ENCODE measurements at places on chromosomes 2 and 18.

DNA sequence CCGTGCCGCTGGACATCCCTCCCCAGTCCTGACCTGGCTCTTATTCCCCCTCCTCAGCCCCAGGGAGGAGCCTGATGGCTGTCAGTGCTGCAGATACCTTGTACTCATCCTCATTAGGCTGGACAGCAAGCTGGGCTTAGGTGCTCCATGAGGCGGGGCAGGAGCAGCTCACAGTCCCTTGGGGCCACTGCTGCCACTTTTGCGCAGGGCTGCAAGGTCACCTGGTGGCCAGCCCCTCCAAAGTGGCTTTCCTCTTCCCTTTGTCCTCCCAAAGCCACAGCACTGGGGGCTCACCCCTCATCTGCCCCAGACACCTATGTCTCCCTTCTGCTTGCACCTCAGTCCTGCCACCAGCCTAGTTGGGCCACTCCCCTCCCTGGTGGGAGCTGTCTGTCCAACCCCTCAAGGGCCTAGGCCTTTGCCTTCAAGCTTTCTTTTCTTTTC is 60.8 kb downstream of the FAM168B start:
- no peak for DNase-seq

- no peak for DNase-seq
These were observed 53.8 kb downstream of the NEDD4L start for GRCh38 chr18:58097907-58098166.

- DNase-seq: no peak
These were observed 41.6 kb downstream of the LRRC30 start for GRCh38 chr18:7272311-7273049.

GRCh38 chr18:48539406-48540250 is 797 bp downstream of the CTIF start:
- no peak for DNase-seq

GRCh38 chr2:160308476-160308875 is 108.4 kb upstream of the ITGB6 start:
- no peak for DNase-seq

DNA sequence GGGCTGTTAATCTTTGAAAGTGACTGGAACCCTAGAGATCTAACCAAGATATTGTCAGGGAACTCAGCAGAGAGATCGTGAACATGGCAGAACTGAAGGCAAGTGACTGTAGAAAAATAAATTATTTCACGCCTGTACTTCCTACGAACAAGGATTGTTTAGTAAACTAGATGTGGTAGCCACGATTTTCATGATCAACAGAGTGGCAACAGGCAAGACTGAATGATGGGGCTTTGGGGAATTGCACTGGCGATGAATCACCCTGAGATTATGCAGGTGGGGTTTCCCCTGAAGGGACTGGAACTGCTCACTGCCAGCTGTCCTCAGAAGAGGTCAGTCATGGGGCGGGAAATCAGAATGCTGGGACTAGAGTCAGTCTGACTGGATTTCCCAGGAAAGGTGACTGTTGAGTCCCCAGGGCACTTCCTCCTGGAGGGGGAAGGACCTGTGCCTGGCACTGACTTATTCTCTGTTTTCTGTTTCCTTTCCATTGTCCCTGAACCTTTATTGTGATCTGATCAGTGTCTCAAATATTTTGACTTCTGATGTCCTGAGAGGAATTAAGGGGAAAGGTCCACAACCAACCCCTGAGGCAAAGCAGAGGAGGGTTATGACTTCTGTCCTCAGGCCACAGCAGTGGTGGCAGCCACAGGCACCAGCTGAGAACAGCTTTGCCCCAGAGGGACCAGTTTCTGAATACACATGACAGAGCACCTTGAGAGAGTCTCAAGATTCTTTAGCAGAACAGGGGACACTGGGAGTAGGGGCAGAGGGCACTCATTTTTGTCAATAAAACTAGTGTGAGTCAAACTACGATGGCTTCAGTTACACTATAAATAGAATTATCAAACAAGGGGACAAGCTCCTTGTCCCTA is 70.0 kb downstream of the NAB1 start:
- no peak for DNase-seq

DNA sequence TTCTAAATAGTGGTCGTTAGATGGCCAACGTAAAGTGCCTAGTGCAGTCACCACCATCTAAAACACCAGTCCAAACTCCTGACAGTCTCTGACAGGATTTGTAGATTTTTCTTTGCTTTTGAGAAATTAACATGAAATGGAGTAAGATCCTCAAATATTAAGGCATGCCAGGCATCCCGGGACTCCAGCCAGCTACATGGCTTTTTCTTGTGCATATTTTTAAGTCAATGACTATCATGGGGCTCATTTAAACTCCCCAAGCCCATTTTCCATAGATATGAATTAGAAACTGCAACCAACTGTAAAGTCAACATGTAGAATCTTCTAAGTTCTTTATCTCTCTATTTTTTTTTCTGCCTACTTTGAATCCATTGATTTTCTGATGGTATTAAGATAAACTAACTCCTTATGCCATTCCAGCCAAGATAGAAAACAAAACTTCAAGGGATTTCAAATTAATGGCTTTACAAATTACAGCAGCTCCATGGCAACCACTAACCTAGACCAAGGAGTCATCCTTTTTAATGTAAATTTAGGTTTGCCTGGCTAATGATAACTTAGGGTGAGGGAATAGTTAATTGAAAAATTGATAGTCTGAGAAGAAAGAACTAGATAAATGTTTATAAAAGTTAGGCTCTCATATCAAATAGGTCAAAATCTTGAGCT is 764.1 kb upstream of the NXPH2 start:
- DNase-seq: no peak

- no peak for DNase-seq
These were observed 112.9 kb downstream of the LTBP1 start for GRCh38 chr2:33059471-33060156.

DNA sequence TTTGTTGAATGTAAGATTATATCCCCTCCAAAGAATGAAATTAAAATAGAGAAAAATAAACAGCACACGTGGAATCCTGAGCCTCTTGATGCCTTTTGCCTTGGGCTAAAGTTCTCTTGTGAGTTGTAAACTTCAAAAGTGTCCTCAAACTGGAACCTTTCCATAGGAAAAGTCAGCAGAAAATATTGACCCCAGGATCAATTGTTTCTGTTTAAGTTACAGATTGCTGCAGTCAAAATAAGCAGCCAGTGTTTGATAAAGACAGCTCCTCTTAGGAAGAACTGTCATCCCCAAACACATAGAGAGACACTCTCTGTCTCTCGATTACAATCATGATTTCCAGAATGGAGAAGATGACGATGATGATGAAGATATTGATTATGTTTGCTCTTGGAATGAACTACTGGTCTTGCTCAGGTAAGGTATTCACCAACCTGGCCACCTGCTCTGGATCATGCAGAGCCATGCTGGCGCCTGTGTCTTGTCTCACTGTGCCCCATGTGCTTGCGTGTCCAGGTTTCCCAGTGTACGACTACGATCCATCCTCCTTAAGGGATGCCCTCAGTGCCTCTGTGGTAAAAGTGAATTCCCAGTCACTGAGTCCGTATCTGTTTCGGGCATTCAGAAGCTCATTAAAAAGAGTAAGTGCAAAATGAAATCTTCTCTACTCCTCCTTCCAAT is at the start of gene SPP2:
SPP2 (plus strand) TSS at position 248 of the 681 bp plus-strand sequence; CDS start at position 333, 85 bp downstream.
- no peak for DNase-seq

- DNase-seq: no peak
These were observed 1.8 kb downstream of the PCGF1 start for GRCh38 chr2:74505448-74506246.

DNA sequence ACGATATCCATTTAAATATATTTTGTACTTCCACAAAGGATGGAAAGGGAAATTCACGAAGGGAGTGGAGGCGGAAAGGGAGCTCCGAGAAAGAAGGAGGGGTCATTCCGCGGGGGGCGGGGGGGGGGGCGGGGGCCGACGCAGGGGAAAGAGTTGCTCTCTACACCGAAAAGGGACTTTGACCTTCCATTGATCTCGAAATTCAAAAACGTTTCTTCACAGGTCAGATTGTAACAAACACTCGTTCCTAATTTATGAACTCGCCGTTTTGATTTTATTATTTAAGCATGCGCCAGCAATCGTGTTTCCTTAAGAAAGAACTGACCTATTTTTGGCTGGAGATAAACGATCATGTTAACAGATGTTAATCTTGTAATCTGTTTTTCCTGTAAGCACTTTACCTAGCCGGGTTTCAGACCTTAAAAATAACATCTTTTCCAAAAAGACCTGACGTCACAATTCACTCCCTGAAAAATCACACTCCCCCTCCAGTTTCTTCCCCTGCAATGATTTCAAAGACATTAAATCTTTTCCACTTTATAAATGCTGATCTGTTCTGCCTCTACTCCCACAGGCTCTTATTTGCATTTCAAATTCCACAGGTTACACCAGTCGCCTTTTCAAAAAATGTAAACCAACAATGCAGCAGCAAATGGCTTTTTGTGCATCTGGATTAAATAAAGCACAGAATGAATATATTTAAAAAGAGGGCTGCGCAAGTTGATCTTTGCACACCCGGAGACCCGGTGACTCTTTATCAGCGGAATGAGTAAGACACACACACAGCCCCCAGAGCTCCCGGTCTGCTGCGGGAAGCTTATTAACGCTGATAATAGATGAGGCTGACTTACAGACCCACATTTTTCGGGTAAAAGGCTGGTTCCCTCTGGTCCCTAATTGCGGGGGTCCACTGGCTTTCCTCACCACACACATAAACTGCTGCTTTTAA is 1.6 kb downstream of the ZNF516 start:
- DNase-seq: no peak

DNA sequence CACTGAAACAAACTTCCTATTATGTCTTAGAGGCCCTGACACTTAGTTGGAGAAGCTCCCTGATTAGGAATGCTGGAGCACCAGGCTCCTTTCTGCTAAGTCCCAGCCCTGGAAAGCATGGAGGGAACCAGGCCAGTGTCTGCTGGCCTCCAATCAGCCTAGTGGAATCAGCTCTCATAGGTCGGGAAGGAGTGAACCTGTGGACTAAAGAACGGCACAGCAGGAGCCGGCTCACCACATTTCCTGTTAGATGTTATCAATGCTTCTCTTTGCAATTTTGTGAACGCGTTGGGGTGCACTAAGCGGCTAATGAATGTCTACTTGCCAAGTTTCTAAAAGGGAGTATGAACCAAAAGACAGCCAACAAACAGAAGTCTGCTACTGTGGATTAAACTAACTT is 296.6 kb downstream of the NAPG start:
- DNase-seq: no peak

DNA sequence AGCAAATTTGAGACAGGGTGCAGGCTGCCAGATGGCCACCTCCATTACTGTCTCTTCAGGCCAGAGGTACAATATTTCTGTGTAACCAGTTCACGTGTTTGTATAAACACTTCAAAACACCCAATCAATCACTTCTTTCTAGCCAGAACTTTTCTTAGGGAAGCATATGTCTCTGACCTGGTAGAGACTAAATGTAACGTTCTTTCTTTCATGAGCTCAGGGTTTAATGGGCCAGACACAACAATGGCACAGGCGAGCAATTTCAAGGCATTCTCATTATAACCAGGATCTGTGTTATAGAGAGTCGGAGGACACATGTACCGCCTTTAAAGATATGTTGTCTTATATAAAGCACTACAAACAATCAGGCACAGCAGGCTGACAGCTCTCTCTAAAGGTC is 1846.4 kb upstream of the PIK3C3 start:
- no peak for DNase-seq

GRCh38 chr2:8606226-8606625 is 75.6 kb upstream of the ID2 start:
- no peak for DNase-seq

DNA sequence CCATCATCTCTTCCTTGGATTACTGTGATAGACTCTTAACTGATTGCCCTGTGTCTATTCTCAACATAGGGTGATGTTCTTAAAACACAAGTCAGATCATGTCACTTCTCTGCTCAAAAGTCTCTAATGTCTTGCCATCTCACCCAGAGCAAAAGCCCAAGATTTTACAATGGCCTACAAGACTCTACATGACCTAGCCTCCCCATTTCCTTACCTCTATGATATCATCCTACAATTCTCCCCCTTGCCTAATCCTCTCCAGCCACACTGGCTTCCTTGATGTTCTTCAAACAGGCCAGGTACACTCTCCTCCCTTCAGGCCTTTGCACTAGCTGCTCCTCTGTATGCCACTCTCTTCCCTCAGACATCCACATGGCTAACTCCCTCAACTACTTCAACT is 55.1 kb downstream of the ROCK1 start:
- DNase-seq: no peak

GRCh38 chr2:128311216-128311754 is 7.4 kb downstream of the HS6ST1 start:
- DNase-seq: no peak

DNA sequence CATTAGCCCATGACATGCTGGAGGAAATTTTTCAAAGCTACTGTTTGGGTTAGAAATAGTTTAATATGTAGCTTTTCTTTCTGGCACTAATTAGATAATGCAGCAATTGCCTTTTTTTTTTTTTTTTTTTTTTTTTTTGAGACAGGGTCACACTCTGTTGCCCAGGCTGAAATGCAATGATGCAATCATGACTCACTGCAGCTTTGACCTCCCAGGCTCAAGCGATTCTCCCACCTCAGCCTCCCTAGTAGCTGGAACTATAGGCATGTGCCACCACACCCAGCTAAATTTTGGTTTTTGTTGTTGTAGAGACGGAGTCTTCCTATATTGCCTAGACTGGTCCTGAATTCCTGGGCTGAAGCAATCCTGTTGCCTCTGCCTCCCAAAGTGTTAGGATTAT is 136.2 kb downstream of the SP100 start:
- no peak for DNase-seq

- DNase-seq: no peak
These were observed 65.5 kb downstream of the MSTN start for GRCh38 chr2:189997016-189997415.

DNA sequence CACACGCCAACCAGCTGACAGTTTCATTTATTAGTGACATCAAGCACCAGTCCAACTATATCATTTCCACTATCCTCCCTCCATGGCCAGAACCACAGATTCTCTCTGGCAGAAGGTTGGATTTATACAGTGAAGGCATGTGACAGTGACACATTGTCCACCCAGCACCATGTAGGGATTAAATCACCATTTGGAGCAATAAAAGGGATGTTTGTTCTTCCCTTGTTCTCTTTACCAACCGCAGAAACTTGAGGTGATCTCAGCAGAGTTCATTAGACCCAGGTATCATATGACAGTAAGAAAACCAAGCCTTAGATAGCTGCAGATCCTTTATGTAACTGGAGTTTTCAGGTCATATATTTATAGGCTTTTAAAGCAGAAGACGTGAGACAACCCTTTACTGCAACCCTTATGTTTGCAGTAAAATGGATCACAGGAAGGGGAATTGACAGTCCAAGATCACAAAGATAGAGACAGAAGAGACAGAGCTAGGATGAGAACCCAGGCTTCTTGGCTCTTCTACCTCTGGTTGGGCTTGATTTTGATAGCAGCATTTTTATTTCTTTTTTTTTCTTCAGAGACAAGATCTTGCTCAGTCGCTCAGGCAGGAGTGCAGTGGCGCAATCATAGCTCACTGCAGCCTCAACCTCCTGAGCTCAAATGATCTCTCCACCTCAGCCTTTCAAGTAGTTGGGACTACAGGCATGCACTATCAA is 80.1 kb downstream of the XDH start:
- DNase-seq: no peak

- DNase-seq: no peak
These were observed 66.2 kb upstream of the DLX2 start for GRCh38 chr2:172168917-172169346.
